ENCODE measurements at places on chromosomes 16 and 17.

- DNase-seq = no peak
Measured at GRCh38 chr17:50079334-50080095, 15.6 kb upstream of the PDK2 start.

DNA sequence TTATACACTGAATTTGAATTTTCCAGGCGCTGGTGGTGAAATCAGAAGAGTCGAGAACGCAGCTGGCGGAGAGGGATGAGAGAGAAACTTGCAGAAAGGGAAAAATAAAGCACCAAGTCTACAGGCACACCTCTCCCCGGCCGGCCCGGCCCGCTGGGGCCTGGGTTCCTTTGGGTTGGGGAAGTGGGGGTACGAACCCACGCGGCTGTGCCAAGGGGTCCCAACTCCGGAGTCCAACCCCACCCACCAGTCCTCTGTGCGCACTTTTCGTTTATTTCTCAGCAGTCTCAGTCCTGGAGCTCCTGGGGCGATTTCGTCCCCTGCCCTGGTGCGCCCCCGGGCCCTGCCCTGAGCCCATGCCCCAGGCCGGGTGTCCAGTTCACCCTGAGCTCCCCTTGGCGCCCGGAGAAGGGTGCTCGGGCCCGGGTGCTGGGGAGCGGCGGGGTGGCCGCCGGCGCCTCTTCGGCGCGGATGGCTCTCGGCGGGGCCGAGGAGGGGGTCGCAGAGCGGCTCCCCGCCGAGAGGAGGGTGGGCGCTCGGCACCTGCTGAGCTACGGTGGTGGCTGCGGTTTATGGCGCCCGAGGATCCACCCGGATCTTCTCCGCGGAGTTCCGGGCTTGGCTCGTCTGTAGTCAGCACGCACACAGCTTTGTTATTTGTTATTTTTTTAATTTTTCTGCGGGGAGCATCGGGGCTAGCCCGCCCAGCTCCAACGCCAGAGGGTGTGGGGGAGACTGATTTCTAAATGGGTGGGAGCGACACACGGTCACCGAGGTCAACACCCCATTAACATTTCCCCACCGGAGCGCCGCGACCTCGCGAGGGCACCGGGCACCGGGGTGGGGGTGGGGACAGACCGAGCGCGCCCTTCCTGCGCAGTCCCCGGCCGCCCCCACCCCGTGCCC is 15.7 kb upstream of the CBX8 start:
- no peak for DNase-seq

- no peak for DNase-seq
Measured at GRCh38 chr17:69588827-69589239, 174.3 kb downstream of the MAP2K6 start.

- no peak for DNase-seq
Measured at GRCh38 chr16:2966808-2967191, 2.3 kb upstream of the PAQR4 start.

- DNase-seq = no peak
Measured at GRCh38 chr17:44585315-44585714, 28.0 kb downstream of the FZD2 start.

DNA sequence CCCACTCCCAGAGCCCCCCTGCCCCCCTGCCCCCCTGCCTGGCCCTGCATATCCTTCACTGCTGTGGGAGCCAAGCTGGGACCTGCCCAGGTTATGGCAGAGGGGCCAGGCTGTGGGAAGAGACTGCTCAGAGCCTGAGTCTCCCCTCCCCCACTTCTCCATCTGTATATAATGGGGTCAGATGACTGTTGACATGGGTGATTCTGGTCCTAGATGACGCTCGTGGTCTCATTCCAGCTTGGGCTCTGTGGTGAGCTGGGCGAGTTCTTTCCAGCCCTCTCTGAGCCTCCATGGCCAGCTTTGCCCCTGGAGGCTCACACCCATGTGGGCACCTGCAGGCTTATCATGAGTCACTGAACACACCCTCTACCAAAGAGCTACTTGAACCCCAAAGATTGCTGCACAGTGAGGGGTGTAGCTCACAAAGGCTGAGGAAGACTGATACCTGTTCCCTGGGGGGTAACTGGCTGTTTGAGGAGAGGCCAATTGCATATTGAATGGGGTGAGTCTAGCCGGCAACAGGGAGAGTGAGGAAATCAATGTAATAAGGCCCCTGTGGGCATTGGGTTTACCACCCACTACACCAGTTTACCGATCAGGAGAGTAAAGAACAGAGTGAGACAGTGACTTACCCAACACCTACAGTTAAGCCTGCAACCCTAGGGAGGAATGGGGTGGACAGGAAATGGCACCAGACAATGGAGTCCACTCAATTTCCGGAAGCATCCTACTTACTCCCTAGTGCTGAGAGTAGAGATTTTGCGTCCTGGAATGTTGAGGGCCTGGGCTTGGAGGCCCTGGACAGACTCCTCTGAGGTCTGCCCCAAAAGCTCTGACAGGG is 4.2 kb upstream of the SREBF1 start:
- DNase-seq = no peak

- DNase-seq = no peak
Measured at GRCh38 chr17:29629839-29630238, 7.1 kb upstream of the CORO6 start.

DNA sequence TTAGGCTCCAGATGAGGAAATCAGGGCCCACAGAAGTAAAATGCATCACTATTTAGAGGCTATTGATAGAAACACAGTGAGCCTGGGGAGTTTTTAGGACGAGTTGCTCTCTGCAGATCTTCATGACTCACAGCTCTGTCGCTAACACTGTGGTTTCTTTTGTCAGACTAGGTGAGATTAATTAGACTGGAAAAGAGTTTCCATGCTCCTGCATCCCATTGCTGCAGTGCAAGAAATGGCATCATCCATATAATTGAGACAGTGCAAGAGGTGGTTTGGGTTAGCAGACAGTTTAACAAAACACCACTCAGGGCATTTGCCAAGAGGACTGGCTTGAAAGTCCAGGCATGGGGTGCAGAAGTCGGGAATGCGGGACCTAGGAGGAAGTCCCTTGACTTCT is 198.8 kb upstream of the CACNG5 start:
- no peak for DNase-seq

DNA sequence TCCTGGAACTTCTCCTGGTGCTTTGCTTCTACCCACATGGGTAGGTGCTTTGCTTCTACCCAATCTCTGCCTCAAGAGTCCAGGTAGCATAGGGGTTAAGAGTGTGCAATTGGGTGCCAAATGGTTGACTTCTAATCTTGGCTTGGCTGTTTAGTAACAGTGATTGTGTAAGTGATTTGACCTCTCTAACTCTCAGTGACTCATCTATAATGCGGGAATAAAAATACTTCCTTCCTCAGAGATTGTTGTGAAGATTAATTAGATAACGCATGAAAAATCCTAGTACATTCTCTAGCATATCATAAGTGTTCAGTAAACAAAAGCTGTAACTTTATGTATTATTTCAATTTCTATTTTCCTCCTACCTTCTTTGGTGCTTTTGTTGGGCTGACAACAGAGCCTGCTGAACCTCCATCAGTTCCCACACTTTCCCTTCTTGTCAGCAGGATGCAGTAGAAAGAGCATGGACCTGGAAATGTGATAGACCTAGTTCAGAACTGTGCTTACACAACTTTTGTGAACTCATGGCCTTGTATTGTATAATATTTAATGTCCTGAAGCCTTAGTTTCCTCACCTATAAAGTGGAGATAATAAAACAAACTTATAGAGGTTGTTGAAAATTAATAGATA is 72.9 kb upstream of the SMIM36 start:
- no peak for DNase-seq

DNA sequence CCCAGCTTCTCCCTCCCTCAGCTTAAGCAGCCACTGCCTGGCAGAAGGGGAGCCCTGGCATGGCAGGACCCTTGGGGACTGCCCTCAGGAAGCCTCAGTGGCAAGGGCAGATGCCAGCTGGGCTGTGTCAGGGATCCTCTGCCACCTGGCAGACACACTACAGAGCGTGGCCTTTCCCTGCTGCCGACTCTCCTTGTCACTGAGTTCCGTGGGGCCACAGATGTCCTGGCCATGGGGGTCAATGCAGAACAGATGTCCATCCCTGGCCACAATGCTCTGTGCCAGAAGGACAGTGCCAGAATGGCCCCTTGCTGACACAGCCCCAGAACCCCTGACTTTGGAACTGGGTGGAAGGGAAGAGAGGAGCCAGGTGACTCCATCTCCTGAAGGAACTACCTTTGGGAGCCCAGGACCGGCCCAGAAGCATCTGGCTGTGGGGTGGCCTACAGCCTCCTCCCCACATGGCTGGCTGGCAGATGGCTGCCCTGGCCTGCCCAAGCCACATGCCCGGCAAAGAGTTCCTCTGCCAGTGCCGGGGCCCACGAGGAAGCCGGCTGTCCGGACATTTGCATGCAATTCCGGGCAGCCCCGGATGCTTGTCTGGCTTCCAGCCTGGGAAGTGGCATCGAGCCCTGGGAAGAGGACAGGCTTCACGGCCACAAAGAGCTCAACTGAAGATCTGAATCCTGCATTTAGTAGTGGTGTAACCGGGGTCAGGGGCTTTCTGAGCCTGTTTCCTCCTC is 24.1 kb downstream of the NPTX1 start:
- no peak for DNase-seq

All from activated naive CD4-positive, alpha-beta T cell (primary cell).